Activated CD8-positive, alpha-beta T cell treated with anti-CD3 and anti-CD28 coated beads, Interleukin-2, amount 10 ng/mL, durations not matched to agents 7 days and 5 days (primary cell): ENCODE measurements at places on chromosomes 7 and 10. TPM values are rescaled to one million over a fixed set of nuclear protein-coding genes. Genes with fewer than 3 reads are reported as not detected.

- no peak for DNase-seq
- no peak overlapping the region for H3K4me3 ChIP-seq
- H3K36me3 ChIP-seq: no peaks in the 10 kb centered on the region
These were observed 14.1 kb upstream of the ATP6V1F start for GRCh38 chr7:128848289-128849155.

GRCh38 chr10:124069341-124070264, 23.8 kb downstream of the CHST15 start:
- no peak for DNase-seq
- H3K27me3 ChIP-seq: peaks cover 7% of the 10 kb centered on the region
- H3K36me3 ChIP-seq: no peaks in the 10 kb centered on the region
- H3K4me3 ChIP-seq: no peak overlapping the region

DNA sequence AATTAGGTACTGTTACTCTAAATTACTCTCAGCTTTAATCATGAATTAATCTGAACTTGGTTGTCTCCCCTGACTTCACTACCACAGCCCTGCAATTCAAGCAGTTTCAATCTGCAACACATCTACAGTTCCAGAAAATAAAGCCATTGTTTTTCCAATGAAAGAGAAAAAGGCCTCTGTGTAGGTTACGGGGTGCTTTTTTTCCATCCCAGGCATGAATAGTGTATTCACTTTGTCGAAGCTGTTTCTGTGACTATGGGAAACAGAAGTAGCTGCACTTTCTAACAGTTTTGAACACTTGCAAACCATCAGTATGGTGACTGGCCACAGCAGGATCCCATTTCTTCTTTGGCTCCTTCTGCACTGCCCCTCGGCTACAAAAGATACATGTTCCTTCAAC, 460.2 kb downstream of the GRM8 start:
- no peaks in the 10 kb centered on the region for H3K36me3 ChIP-seq
- H3K4me3 ChIP-seq: no peak overlapping the region
- no peak for DNase-seq

GRCh38 chr7:76179686-76180085, 22.0 kb upstream of the SRRM3 start:
- no peaks in the 10 kb centered on the region for H3K27me3 ChIP-seq
- no peak overlapping the region for H3K27ac ChIP-seq
- DNase-seq: no peak
- H3K36me3 ChIP-seq: no peaks in the 10 kb centered on the region

- no peak overlapping the region for H3K27ac ChIP-seq
- no peak for DNase-seq
- H3K4me1 ChIP-seq: peaks cover 43% of the 10 kb centered on the region
- no peaks in the 10 kb centered on the region for H3K27me3 ChIP-seq
- H3K36me3 ChIP-seq: peaks cover 62% of the 10 kb centered on the region
- no peak overlapping the region for H3K4me3 ChIP-seq
These were observed 12.2 kb downstream of the COMTD1 start for GRCh38 chr10:75223507-75223906.

TAS2R41 gene
- total RNA-seq: not detected
